ENCODE measurements at places on chromosomes 1 and 21.
A peak's percentile ranks its signal among the peaks of the same experiment; 100 is the strongest.

DNA sequence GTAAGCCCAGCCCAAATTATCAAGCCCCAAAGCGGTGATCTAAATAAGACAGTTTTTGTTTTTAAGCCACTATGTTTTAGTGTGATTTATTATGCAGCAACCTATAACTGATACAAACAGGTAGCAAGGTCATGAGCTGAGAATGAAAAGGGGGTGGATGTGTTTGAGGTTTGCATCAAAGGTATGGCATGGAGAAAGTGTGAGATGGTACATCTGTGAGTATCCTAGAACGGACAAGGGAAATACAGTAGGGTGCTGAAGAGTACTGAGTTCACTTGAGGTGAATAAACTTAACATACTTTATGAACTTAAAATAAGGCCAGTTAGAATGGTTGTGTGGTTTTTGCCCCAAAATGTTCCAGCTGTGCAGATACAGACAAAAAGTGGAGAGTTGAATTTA is 286.0 kb upstream of the B3GALT2 start:
- DNase-seq: no peak

- peak; percentile 64 for DNase-seq
Observed at GRCh38 chr21:41559658-41560631, 52.0 kb upstream of the TMPRSS2 start.

- no peak for DNase-seq
Observed at GRCh38 chr1:111275079-111275478, 15.6 kb upstream of the CHIA start.

DNA sequence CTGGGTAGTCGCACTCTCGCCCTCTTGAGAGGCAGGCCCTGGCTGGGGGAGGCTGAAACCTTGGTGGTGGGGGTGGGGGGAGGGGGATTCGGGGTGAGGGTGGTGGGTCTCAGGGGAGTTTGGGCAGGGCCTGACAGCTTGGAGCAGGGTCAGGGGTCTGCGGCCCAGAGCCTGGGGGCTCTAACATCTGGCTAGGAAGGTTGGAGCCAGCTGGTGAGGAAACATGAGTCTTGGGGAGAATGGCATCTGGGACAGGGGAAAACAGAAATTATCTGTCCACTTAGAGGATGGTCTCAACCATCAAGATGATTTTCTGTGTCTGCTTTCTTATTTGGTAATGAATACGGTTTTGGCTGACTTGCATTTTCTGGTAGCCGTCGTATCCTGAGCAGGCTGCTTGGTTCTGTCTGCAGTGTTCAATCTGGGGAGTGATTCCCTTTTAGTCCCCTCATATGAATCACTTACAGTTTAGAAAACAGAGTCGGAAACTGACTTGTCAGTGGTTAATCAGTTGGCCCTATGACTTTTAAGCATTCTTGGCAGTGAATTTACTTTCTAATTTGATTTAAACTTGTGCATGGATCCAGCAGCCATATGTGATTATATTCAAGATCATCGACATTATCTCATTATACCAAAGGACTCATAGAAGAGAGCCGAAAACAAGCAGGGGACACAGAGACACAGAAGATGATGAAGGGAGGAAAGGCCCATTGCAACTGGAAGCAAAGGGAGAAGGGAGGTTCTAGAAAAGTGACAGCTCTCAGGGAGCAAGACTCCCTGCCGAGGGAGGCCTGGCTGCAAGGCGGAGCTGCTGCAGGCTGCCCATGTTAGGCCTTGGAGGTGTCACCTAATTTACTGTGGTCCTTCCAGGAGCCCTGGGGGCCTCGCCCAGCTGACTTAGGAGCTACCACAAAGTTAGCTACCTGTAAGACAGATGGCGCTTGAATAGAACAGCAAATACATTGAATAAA is 237.6 kb downstream of the SDCCAG8 start:
- DNase-seq: no peak

DNA sequence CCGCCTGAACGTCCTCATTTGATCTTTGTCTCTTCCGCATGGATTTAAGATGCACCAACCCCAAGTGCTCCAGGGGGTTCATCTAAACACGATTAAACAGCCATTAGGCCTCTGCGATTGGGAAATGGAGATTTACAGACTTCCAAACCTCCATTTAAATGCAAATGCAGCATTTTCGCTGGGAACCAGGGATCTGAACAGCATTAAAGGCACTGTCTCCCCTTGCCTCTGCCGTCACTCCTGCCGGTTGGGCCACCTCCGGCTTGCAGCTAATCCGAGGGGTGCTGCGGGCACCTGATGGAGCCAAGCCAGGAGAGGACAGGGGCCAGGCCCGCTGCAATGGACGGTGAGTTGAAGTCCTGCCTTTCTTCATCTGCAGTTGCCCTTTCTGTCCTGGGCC is 70.3 kb upstream of the KLHDC7A start:
- DNase-seq: no peak
